ENCODE measurements at places on chromosomes 7 and 10.

- no peak for ATAC-seq
These were observed 260.6 kb downstream of the MAD1L1 start for GRCh38 chr7:1971946-1972654.

GRCh38 chr7:75756991-75757676, 14.9 kb downstream of the CCL26 start:
- no peak for ATAC-seq

DNA sequence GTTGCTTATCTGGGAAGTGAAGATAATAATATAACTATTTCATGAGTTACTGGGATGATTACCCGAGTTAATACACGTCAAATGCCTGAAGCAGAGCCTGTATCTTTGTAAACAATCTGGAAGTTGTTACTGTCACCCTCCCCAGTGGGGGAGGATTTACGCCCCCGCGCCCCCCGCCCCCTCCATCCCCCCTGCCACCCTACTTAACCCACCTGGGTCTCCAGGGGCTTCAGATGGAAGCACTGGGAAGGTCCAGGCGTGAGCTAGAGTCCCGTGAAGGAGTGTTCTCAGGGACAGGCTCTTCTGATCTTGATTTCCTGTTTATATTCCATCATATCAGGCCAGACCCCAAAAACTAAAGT, 691 bp upstream of the PPA1 start:
- ATAC-seq: no peak

DNA sequence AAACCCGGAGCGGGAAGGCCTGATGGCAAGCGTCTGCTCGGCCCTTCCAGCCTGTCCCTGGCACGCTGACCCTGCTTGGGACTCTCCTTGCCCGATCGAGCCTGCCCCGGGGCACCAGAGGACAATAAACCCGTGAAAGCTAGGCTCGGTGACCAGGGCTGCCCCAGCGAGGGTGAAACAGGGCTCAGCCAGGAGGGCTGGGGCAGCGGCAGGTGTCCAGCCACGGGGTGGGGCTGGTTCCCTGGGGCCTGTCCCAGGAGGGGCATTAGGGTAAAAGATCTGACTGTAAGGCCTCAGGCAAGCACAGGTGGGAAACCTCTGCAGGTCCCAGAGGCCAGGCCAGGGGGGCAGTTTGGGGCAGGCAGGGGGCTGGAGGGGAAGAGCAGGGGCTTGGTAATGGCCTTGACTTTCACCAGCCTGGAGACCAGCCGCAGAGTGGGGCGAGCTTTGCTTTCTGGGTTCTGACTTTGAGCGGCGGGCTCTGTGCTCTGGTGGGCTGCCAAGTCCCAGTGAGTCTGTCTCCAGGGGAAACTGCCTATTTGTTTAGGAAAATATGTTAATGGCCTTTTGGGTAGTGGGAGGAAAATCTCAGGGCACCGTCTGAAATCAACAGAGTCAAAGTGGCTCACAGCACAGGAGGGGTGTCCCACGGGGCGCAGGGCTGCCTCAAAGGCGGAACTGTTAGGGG, 68.2 kb upstream of the INPP5A start:
- ATAC-seq: peak; percentile 56

GRCh38 chr10:112182784-112183328, 709 bp downstream of the GPAM start:
- ATAC-seq: no peak

- ATAC-seq: no peak
These were observed 33.8 kb upstream of the C10orf120 start for GRCh38 chr10:122733443-122733842.

DNA sequence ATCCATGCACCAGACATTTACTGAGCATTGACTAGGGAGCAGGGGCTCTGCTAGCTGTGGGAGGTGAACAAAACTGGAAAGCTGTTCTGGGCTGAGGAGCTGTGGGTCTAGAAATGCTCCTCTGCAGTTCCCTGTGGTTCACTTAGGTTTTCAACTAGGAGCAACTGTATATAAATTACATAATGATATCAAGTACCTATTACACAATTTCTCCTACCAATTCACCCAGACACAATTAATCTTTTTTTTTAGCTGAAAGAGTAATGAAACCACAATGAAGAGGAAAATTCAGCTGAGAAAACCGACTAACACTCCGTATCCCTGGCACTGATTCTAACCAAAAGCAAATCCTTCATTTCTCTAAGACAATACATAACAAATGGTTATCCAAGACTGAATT, 39.4 kb downstream of the COL28A1 start:
- ATAC-seq: no peak

- ATAC-seq: no peak
These were observed 9.0 kb upstream of the CFTR start for GRCh38 chr7:117470777-117471176.

GRCh38 chr7:39098506-39098905, 120.8 kb downstream of the POU6F2 start:
- no peak for ATAC-seq

GRCh38 chr10:12822126-12822892, 179.2 kb downstream of the CCDC3 start:
- ATAC-seq: no peak

- ATAC-seq: peak; percentile 44
These were observed 7.8 kb upstream of the TBX20 start for GRCh38 chr7:35261476-35262285.

GRCh38 chr10:110620398-110620719, 23.8 kb upstream of the RBM20 start:
- ATAC-seq: no peak

GRCh38 chr10:70677016-70677415, 4.7 kb downstream of the ADAMTS14 start:
- no peak for ATAC-seq

GRCh38 chr7:114925434-114925833, 3.5 kb downstream of the MDFIC start:
- no peak for ATAC-seq

GRCh38 chr10:99172128-99172738, 63.4 kb downstream of the HPSE2 start:
- no peak for ATAC-seq

GRCh38 chr7:102294589-102294988, 7.9 kb downstream of the SH2B2 start:
- ATAC-seq: no peak

DNA sequence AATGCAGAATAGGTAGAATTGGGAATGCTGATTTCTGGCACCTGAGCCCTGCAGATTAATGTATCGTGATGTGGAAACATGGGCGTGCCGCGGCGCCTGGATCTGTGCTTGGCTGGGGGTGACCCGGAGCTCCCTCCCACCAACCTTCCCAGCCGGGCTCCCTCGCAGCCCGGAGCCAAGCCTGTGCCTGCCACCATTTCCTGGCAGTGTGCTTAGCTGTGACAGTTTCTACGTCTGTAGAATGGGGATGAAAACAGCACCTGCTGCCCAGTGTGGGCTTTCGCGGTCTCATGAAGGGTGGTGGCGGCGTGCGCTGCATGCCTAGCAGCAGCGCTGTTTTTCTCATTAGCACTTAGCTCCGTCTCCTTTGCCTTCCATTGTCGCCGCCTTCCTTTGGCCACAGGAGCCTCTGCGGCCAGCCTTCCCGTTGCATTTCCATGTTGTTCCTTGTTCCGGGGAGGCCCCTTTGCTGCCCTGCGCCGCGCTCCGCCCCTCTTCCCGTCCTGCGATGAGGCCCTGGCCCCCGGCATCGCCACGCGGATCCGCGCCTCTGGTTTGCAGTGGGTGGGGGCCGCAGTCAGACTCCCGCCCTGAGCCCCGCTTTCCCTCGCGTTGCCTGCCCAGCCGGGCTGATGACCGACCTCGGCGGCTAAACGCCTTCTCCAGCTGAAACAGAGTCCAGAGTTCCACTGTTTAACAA, 84.2 kb downstream of the CUL1 start:
- no peak for ATAC-seq

GRCh38 chr10:74518061-74518460, 308.3 kb upstream of the KAT6B start:
- ATAC-seq: no peak

DNA sequence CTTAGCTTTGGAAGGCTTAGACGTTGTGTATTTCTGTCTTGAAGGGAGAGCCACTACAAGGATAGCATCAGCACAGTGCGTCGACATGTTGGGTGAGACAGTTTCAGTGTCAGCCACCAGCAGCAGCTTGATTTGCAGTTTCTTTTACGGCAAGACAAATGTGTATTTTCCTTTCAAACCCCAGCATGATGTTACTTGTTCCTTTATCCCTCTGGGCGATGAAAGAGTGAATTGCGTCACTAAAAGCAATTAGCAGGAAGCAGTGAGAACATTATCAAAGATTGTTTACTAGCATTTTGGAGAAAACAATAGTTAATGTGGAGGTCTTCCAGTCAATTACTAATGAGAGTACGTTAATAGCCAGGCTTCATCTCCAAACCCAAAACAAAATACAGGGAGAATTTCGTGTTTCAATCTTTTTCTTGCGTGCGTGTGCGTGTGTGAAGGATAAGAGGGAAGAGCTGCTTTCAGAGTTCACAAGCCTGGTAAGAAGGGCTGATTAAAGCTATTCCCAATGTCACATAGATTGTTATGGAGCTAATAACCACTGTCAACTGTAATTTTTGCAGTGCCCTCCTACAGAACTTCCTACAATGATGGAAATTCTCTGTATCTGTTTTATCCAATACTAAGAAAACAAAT, 157.1 kb upstream of the AOAH start:
- ATAC-seq: peak; percentile 93

GRCh38 chr10:103706047-103706446, 149.3 kb downstream of the SH3PXD2A start:
- ATAC-seq: no peak

DNA sequence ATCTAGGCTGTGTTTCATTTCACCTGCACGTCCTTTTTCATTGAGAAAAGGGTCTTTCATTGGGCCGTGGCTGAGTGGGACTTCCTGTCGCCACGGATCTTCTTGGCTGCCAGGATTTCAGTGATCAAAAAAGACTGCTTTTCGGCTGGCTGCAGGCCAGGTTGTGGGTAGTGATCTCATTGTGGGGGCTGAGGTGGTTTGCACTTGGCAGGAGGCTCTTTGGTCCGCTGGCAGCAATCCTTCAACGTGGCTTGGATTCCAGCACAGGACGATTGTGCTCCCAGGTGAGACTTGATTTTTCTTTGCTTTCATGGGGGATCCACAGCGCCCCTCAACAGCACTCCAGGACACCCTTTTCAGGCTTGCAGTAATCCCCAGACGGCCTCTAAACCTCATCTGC, 29.0 kb upstream of the ZNF273 start:
- no peak for ATAC-seq

GRCh38 chr7:41084381-41084780, 618.5 kb downstream of the INHBA start:
- ATAC-seq: no peak

- no peak for ATAC-seq
These were observed 50.7 kb downstream of the ERCC6 start for GRCh38 chr10:49488056-49488717.

- no peak for ATAC-seq
These were observed 31.3 kb upstream of the KIAA1217 start for GRCh38 chr10:24177636-24178035.

DNA sequence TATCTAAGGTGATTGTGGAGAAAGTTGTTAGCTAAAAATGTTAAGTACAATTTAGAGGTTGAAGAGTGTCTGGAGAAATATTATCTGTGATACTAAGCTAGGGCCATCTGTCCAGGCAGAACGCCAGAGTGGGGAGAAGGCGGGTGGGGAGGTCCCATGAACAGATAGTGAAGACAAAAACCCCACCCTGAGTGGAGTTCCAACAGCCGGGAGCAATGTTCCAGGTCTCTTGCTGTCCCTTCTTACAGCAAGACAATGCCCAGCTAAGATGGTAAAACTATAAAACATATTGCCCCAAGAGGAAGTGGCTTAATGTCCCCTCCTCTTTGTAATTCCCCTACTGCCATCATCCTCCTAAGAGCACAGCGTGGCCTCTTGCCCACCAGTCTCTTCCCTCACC, 10.4 kb upstream of the IL15RA start:
- ATAC-seq: no peak

DNA sequence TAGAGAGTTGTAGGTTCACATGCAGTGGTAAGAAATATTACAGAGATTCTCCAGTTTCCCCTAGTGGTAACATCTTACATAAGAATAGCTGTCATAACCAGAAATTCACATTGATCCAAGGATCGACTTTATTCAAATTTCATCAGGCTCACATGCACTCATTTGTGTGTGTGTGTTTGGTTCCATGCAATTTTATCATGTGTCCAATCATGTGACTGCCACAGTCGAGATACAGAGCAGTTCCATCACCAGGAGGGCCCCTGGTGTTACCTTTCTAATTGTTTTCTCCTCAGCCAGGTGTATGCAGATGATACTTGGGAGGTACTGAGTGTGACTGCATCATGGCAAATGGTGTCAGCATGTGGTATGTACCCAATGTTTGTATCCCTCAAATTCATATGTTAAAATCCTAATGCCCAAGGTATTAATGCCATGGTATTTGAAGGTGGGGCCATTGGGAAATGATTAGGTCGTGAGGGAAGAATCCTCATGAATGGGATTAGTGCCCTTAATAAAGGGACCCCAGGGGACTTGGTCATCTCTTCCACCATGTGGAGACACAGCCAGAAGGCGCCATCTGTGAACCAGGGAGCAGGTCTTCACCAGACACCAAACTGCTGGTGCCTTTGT, 126.3 kb downstream of the CXCL12 start:
- ATAC-seq: no peak

DNA sequence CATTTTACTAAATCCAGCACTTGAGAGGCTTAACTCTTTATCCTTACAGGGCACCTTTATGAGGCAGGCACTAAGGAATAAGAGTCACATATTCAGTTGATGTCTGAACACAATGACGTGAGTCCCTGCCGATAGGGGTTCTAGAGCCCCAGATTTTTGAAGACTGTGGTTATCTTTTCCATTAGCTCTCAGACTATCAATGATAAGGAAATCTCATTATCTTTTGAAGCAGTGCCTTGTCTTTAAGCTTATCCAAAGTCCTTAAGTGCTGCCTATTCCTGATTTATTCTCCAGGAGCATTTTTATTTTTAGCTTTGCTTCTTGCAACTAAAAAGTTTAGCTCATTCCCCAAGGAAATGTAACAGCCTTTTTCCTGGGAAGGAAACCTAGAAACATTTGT, 444.1 kb upstream of the LRRN3 start:
- ATAC-seq: no peak

DNA sequence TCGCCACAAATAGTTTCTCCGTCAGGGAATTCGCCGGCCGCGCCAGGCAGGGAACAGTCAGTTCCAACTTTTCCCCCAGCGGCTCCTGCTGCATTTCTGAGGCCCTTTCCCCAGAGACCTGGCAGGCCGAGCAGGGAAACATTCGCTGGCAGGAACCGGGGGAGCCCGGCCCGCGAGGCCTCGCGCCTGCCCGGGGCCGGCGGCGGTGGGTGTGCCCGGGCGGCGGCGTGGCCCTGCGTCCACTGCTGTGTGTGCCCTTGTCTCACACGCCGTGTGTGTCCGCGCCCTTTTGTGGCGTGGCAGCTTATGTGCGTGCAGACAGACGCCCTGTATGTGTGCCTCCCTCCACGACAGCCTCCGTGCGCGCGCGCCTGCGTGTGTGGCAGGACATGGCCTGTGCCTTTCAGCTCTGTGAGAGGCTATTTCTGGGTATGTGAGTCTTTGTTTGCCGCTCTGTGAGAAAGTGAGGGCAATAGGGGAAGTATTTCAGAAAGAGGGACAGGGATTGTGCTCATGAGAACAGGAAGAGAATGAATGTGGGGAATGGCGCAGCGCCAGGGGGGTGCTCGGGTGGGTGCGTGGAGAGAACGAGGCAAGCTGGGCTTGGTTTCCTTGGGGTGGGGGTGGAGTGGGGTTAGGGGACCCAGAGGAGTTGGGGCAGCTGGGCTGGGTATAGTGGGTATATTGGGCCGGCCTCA, 689 bp upstream of the SMARCD3 start:
- peak; percentile 45 for ATAC-seq

- no peak for ATAC-seq
These were observed 563.0 kb downstream of the PARD3 start for GRCh38 chr10:34252111-34252510.
